CD4-positive, alpha-beta T cell treated with Interferon alpha-2 for 1 hour (primary cell): ENCODE measurements at places on chromosomes 7 and 10.

- DNase-seq: no peak
Measured at GRCh38 chr7:151844825-151845200, 32.1 kb downstream of the PRKAG2 start.

DNA sequence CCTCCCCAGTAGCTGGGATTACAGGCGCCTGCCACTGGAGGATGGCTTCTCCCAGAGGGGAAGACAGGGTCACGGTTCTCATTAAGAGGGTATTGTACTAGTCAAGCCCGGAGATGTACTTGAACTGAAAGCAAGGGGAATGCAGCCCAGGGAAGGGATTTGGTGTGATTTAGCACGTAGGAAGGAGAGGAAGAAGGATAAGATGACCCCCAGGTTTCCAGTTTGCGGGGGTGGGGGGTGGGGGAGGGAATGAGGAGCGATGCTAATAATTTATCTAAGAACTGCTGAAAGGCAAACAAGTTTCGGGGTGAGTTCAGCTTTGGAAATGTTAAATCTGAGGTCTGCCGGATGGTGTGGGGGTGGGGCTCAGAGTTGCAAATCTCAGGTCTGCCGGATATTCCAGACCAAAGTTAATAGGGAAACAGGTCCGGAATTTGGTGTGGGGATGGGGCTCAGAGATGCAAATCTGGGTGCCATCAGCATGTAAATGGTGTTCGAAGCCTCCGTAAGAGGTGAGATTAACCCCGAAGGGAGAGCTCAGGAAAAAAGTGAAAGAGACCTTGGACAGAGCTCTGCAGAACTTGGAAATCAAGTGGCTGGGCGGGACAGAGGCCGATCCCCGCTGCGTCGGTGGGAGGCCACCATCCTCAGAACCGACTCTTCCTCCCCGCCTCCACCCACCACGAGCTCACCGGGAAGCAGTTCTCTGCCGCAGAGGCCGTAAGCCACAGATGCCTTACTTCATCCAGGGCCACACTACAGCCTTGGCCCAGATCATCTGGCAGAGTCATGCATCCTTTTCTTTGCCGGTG lies 1.6 kb upstream of the SEPHS1 start:
- peak; percentile 7 for DNase-seq

GRCh38 chr7:115793958-115794702 lies 236.4 kb downstream of the TFEC start:
- no peak for DNase-seq

GRCh38 chr10:7484456-7485243 lies 73.8 kb upstream of the SFMBT2 start:
- peak; percentile 74 for DNase-seq

GRCh38 chr10:110612087-110612486 lies 32.0 kb upstream of the RBM20 start:
- DNase-seq: no peak
